ENCODE measurements at places on chromosomes 7 and 10.

DNA sequence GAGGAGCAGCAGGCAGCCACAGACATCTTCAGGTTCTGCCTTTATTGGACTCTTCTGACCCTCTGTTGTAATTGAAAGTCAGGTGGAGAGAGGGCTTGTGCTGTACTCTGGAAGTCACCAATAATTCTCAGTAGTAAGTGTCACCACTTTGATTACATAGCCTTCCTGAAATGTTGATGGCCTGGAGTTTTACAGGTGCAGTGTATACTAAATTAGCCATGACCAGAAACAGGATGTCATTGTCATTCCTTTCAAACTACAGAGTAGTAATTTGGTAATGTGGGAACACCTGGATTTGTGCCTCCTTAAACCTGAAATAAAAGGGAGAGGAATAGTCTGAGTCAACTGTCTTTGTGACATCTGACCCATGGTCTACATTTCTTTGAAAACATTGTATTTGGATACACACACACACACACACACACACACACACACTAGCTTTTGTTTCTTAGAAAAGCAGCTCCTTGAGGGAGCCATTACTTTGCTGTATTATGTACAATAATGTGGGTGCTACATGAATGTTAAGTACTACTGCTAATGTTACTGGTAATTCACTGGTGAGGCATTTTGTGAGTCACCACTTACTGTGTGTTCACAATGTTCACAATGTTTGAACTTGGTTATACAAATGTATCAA, 19.6 kb downstream of the ARL4A start:
- DNase-seq: no peak

- no peak for DNase-seq
Measured at GRCh38 chr7:81128011-81128410, 209.2 kb upstream of the SEMA3C start.

- no peak for DNase-seq
Measured at GRCh38 chr7:18399436-18400235, 95.9 kb upstream of the HDAC9 start.

DNA sequence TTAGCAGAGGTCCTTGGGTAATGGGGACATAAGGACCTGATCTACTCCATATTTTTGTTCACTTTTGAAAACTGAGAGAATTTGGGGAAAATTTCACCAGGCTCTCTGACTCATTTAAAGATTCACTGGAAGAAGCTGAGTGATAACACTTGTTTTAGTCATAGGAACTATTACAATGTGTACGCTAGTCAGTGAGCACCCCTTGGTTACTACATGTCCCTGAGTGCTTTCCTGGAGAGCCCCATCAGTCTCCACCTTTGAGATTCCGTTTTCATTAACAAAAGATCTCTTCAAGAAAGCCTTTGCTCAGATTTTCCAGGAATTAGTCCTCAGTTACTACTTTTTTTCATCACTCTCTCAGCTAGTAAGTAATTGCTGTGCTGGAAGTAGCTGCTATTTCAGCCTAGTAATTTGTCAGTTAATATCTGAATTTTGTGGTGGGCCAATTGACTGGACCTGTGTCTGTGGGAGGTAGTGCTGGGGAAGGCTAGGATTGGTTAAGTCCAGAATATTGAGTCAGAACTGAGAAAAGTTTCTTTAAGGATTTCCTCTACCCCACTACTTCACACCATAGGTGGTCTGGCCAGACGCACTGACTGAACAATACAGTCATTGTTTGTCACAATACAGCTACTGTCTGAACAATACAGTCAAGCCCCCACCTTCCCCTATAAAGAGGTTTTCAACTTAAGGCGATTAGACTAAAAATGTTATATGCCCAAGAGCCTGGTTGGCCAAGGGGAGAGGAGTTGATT, 235.0 kb downstream of the CCDC7 start:
- no peak for DNase-seq

DNA sequence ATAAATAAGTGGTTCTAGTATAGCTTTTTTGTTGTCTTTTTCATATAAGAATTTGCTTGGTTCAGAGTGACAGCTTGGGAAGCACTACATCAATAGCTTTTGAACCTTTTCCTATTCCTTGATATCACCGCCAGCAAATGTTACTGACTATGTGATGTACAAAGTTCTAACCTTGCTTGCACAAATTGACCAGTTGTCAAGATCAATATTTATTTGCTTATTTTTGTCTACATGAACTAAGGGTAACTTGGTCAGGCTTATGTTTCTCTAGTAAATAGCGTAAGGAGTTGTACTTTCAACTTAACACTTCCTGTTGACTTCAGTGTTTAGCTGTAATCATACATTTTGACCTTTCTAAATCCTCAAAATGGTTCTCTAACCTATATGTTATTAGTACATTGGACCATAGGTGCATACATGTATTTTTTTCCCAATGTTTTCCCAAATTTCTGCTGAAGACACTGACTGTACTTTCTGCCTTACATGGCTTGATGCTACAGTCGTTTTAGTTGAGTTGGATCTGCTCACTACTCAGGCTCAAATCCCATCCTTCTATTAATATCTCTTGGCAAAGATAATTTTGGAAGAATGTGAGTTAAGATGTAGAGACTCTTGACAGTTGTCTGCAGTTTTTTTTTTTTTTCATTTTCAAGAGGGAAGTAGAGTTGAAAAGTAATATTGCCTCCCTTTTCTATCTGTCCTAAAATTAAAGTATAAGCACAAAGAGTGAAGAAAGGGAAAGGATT, 239.1 kb upstream of the KAT6B start:
- DNase-seq: no peak

DNA sequence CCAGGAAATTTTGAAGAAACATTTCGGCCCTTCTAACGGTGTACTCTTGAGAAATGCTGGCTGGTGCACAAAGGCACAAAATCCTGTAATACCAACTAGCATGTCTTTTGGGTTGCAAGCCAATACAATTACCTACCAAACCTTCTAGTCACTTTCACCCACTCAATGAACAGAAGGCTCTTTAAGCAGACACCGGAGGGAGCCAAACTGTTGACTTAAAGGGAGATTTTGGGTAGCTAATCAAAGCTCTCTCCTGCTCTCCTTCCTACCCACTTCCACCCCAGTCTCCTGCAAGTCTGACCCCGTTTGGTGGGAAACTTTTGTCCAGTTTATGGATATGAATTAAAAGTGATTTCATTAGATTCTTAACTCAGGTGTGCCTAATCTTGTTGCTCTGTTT, 24.0 kb downstream of the GRM3 start:
- DNase-seq: no peak

DNA sequence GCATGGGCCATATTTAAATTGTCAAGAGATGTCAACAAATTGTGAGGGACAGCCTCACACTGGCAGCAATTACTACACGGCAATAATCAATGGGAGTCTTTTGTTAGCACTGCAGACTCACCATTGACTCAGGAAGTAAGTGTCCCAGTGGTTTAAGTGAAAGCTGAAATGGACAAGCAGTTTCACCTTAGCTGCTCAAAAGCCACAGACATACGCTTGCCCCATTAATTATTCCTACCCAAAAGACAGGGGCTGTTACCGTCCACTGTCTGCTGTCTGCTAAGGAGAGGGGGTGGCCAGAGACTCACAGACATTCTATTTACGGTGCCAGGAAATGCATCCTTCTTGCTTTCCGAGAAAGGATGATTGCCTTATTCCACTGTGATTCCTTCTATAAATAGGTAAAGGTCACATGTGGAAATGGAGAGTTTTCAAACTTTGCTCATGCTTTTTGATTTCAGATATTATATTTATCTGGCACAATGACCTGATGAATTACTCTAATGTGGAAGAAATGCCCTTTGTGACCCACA, 309.7 kb upstream of the NFE2L3 start:
- DNase-seq: no peak

GRCh38 chr10:126734967-126735366, 64.5 kb upstream of the C10orf90 start:
- DNase-seq: no peak

DNA sequence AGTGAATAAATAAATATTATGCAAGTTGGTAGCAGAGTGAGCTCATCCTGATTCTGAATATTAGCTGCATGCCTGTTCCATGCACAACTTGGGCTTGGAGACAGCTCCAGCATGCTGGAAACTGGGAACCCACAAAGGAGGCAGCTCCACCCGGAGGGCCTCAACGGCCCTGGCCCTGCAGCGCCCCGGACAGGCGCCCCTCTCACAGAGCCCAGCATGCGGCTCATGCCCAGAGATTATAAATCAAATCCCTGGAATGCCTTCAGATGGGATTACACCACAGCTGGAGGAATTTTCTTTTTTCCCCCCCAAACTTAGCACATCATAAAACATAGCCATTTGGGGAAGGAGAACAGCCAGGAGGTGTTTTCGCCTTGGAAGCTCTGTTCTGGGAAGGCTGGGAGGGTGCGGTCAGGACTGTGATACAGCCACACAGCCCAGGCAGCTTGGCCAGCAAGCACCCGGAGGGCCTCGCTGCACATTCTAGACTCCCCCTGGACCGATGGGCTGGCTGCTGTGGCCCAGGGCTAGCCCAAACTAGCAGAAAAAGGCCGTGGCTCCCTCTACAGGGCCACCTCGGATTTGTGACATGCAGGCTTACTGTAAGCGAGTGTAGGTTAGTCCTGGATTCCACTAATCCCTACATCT, 102.4 kb downstream of the PTPN20 start:
- no peak for DNase-seq

GRCh38 chr10:71270301-71271220, 48.5 kb upstream of the SLC29A3 start:
- DNase-seq: no peak

DNA sequence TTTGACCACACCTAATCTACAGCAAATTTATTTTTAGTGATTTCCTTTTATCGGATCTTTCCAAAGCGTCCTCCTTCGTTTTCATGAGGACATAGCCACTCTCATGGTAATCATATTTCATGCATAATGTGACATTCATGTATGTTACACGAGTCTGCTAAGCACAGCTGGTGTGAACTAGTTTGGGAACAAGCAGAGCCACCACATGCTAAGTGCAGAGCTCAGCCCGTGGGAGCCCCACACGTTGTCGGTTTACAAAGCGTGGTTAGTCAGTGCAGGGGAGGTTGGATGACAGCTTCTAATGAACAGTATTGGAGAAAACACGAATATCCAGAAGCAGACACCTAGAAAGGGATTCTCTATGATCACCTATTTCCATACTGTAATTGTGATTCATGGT, 78.4 kb upstream of the GJD4 start:
- no peak for DNase-seq

DNA sequence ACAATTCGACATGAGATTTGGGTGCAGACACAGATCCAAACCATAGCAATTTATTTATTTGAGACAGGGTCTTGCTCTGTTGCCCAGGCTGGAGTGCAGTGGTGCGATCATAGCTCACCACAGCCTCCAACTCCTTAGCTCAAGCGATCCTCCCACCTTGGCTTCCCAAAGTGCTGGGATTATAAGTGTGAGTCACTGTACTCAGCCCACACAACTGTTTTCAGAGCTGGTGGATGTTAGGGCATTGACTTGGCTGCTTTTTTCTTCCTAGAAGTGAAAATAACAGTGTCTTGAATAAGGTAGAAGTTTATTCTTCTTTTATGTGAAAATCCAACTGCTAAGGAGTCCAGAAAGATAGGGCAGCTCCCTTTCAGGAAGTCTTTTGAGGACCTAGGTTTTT, 132.1 kb downstream of the CCDC3 start:
- no peak for DNase-seq

Measured in ascending aorta (tissue), 2 donors.